ENCODE measurements at places on chromosomes 3 and 15.
A peak's percentile ranks its signal among the peaks of the same experiment; 100 is the strongest.

GRCh38 chr3:43005981-43006380, 26.9 kb downstream of the GASK1A start:
- DNase-seq: no peak

DNA sequence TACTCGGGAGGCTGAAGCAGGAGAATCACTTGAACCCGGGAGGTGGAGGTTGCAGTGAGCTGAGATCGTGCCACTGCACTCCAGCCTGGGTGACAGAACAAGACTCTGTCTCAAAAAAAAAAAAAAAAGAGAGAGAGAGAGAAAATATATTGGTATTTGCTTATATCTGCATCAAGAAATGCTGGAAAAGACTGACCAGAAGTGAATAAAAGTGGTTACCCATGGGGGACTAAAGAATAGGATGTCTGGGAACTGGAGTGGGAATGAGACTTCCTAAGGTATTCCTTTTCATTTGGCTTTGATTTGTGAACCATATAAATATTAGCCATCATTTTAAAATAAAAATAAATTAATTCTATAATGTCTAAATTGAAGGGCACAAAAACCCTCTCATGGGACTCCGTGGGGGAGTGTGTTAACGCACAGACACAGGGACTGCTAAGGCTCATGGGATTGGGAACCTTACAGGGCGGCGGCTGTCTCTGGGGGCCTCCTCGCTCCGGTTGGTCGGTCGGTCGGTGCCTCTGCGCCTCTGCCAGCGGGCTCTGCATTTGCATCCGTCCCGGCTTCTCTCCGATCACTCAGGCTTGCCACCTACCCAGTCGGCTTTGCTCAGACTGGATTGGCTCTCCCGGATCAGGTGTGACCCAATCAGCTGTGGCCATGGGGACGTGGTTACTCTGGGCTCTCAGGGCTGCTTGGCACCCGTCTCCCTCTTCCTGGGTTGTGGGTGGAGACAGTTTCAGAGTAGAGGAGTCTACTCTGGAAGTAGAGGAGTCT, 12.7 kb upstream of the TSPAN3 start:
- peak; percentile 32 for DNase-seq

GRCh38 chr3:151925876-151926275, 52.4 kb downstream of the SUCNR1 start:
- peak; percentile 85 for DNase-seq

- DNase-seq: no peak
Observed at GRCh38 chr15:57993409-57994145, 71.9 kb downstream of the ALDH1A2 start.

DNA sequence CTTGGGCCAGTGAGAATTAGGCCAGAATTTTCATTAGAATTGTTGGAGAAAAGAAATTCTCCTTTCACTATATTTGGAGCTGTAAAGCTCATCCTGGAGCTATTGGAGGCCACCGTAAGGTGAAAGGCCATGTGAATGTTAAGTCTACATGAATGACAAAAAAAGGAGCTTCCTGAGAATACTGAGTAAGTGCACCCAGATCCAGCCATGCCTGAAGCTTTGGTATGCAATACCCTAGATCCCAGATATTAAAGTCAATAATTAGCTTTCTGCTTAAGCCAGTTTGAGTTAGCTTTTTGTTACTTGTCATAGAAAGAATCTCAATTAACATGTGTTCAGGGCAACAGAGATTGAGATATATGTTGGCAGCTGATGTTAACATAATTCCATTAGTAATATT, 172.4 kb downstream of the NR1D2 start:
- DNase-seq: no peak

DNA sequence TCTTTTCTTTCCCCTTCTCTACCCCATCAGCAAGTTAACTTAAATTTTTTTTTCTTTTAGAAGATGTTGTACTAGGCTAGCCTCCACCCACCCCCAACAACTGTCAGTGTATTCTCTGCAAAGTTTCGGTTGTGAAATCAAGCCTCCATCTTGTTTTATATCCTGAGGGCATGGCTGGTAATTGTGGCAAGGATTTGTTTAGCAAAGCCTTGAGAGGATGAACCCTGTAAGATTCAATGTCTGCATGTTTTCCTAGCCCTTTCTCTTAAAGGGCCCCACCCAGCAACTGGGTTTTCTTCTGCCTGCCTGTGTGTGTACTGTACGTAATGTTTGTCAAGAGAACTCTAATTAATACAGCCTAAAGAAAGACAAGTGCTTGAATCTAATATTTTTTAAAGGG, 475.3 kb downstream of the FHIT start:
- DNase-seq: no peak

DNA sequence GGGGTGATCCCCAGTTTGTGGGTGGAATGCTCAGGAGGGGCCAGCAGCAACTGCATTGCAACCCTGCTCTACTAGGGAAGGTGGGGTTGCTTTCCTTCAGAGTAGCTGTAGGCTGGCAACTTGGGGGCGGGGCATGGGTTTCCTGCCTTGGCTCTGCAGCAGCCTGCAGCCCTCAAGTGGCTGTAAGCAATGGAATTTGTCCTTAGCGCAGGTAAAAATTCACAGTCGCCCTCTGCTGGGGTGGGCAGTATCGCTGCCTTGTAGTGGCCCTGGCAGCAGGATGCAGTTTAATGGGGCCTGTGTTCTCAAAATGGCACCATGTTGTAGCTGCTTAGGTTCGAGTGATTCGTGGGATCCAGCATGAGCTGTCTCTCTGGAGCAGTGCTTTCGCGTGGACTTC, 29.8 kb downstream of the STT3B start:
- no peak for DNase-seq

- no peak for DNase-seq
Observed at GRCh38 chr15:78301326-78301725, 1.9 kb upstream of the SKIC8 start.

DNA sequence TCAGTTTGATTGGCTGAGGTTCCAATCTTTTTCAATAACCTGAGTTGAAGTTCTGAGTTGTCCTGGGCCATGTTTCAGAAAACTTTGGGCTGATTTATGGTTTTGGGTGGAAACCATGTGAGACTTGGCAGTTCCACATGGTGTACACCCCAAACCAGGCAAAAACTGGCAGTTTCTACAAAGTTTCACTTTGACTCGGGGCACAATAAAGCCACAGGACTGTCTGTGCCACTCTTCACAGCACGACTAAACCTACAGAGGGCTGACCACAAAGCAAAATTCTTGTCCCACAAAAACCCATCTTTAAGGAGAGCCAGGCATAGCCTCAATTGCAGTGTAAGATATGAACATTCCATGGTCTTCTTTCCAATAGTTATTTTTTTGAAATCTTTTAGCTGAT, 155.0 kb downstream of the DUT start:
- no peak for DNase-seq

- no peak for DNase-seq
Observed at GRCh38 chr3:41169023-41169422, 30.3 kb upstream of the CTNNB1 start.

DNA sequence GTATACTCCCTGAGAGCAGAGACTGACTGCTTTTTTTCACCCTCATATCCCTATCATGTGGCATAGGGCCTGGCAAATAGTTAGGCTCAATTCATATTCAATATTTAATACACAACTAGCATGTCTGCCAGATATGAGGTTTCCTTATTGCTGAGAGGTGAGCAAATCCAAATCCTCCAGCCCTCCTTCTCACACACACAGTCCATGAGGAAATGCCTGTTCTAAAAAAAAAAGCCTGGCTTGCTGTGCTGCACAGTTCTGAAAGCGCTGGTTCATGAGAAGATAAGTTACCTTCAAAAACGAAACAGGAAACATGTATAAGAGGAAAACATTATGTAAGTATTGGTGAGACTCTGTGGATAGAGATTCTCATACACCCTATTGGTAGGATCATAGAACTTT, 15.5 kb upstream of the ACAP2 start:
- DNase-seq: no peak

DNA sequence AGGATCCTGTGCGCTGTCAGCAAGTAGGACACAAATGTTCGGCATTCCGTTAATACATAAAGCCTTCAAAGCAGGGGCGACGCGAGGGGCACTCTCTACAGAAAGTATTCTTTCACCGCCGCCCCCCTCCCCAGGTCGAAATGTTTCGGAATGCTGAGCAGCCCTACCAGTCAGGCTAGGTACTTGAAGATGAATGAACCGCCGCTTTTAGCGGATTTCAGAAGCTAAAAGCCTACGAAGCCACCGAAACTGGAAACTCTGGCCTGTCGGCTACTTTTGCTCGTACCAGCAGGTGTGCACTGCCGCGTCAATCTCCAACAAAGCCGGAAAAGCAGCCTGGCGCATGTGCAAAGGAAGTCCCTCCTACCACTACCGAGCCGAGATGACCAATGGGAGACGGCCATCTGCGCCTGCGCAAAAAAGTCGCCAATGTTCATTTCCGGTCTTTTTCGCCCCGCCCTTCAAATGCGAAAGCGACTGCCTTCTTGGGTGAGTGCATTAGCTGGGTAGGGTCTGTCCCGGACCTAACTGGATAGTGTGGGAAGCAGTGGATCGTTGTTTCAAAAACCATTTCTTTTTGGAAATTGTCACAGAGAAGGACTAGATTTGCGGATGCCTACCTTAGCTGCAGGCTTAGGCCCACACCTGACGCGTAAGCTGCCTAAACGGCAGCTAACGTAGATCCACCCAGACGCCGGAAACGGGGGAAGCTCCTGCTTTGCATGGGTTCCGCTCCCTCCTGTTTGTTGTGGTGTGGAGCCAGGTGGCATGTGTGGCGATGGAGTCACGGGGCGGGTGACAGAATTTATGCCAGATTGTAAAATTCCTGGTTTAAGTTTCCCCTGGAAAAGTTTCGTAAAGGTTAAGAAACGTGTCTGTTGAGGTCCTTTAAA, at the start of gene WDR5B:
TSS of gene WDR5B (minus strand) at position 301 of the 893 bp plus-strand sequence. CDS start 534 bp downstream, outside the sequence.
- DNase-seq: peak; percentile 97

DNA sequence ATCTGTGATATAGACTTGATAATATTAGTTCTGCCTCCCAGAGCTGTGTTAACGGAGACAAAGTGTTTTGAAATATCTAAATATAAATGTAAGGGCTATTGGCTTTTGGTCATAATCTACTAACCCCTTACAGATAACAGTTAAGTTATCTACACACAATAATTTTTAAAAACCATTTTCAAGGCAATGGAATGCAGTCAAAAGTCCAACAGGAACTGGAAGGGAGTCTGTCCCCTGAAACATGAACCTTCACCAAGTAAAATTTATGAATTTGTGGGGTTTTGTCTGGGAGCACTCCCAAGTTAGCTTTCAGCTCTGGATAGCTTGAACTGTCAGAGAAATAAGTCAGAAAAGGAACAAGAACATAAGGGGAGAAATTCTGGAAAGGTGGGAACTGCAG, 312.3 kb upstream of the ICE2 start:
- DNase-seq: no peak

DNA sequence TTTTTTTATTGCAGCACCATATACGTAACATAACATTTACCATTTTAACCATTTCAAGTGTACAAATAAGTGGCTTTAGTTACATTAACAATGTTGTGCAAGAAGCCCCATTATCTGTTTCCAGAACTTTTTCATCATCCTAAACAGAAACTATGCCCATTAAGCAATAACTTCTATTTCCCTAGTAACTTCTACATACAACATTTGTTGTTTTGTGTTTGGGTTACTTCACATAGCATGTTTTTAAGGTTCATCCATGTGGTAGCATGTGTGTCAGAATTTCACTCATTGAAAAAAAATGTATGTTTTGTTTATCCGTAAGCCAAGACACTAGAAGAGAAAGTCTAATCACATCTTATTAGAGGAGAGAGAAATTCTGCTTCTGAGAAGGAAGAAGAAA, 450.5 kb upstream of the PDZRN3 start:
- DNase-seq: peak; percentile 15

GRCh38 chr3:41991437-41991836, 29.5 kb upstream of the ULK4 start:
- DNase-seq: no peak

DNA sequence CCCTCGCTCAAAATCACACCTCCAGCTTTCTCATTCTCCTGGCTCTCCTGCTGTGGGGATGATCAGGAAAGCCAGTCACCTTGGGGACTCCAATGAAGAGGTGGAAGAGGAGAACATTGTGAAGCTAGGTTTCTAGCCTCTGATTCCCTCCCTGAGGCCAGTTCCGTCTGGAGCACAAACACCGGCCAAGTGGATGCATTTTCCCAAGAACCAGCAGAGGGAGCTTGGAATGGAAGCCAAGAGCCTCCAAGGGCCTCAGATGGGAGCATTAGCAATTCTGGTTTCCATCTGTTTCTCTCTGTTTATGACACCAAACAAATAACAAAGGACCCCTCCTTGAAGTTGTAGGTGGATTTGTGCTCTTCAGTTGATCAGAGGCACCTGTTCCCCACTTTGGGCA, 40.6 kb upstream of the NMNAT3 start:
- DNase-seq: peak; percentile 7

GRCh38 chr3:69236812-69237707, 114.7 kb upstream of the LMOD3 start:
- DNase-seq: no peak

All from fibroblast of skin of right quadriceps (primary cell).